ENCODE measurements at places on chromosomes 4 and X.

- DNase-seq, result no peak
These were observed 20.3 kb downstream of the QRFPR start for GRCh38 chr4:121360495-121360894.

- DNase-seq, result no peak
These were observed 1.5 kb upstream of the NWD2 start for GRCh38 chr4:37243051-37243450.

- DNase-seq, result peak; percentile 31
These were observed 46.0 kb upstream of the MGST2 start for GRCh38 chr4:139619644-139620043.

GRCh38 chr4:184706453-184706852, 27.4 kb downstream of the CENPU start:
- DNase-seq, result no peak

DNA sequence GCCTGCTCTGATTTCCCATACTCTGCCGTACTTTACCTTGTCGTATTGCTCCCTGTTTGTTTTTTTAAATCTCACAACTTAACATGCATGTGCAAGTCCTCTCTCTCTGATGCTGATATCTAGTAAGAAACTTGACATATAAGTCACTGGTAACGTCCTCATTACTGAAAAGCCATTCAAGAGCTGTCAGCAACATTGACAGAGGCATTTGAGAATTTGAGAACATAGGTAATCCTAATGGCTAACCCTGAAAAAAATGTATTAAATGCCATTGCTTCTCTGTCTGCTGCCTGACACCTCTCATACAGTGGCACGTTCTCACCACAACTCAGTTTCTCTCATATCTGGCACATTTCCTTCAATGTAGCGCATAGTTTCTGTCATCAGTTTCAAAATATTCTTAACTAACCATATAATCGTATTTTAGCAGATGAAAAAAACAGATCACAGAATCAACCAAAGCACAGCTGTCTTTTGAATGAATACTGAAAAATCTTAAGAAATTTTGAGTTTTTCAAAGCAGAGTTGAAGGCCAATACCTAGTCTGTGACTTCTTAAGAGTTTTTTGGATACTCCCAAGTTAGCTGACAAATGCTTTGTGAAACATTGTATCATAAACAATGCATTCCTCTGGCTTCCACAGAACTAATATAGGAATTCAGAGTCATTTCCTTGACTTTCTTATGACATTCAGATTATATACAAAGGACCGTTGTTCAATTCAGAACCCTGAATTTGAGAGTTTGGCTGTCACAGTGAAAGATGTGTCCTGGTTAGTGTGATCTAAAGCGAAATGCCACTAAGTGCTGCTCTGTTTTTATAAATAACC, 996.4 kb downstream of the C4orf33 start:
- DNase-seq, result no peak
